Effector CD8-positive, alpha-beta T cell (primary cell): ENCODE measurements at places on chromosomes 11 and 22.

- DNase-seq: no peak
Observed at GRCh38 chr11:117730208-117730800, 66.7 kb downstream of the DSCAML1 start.

DNA sequence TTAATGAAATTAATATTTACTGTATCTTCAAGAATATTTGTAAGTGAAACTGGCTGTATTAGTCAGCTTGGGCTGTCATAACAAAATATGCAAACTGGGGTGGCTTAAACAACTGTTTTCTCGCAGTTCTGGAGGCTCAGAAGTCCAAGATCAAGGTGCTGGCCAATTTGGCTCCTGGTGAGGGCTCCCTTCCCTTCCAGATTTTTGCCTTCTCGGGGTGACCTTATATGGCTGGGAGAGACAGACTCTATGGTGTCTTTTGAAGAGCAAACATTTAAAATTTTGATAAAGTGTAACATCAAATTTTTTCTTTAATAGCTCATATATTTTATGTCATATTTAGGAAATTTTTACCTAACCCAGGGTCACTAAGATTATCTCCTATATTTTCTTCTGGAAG, 30.2 kb downstream of the CSTPP1 start:
- DNase-seq: no peak

- peak; percentile 13 for DNase-seq
Observed at GRCh38 chr22:24429411-24430365, 2.3 kb downstream of the ADORA2A start.

GRCh38 chr11:126145954-126146353, 65.5 kb downstream of the RPUSD4 start:
- no peak for DNase-seq

- no peak for DNase-seq
Observed at GRCh38 chr11:103332409-103332808, 223.2 kb downstream of the DYNC2H1 start.

- DNase-seq: no peak
Observed at GRCh38 chr11:69053546-69054396, 5.0 kb downstream of the TPCN2 start.

DNA sequence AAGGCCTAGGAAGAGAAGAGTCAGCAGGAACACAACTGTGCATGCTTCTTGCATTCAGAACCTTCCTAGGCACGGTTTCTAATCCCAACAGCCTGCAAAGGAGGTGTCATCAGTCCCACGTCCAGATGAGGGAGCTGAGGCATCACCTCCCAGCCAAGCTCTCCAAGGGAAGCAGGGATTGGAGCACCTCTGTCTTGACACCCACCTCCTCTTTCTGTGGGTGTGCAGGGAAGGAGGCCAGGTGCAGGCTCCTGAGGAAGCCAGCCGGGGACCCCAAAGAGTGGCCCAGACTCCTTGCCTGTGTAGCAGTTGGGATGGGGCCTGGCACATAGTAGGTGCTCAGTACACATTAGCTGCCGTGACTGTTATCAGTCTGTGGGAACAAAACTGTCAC, 2.0 kb downstream of the PNPLA5 start:
- no peak for DNase-seq

DNA sequence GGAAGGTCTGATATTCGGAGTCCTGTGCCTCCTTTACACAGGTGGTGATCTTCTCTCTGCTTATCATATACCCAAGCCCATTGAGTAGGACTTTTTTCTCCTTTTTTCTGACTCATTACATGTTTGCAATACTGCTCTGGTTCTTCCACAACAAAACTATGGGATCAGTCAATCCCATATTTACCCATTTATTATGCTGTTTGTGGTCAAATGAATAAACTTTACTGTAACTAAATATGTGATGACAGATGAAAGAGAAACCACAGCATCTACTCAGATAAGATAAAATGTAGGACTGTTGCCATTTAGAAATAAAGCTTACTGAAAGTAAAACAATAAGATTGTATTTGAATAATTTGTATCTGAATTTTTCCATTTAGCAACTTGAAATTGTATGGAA, 958.7 kb upstream of the FAT3 start:
- DNase-seq: no peak

GRCh38 chr11:17153757-17154156, 54.0 kb downstream of the PIK3C2A start:
- DNase-seq: no peak

- no peak for DNase-seq
Observed at GRCh38 chr11:77370217-77370616, 68.7 kb upstream of the GDPD4 start.

DNA sequence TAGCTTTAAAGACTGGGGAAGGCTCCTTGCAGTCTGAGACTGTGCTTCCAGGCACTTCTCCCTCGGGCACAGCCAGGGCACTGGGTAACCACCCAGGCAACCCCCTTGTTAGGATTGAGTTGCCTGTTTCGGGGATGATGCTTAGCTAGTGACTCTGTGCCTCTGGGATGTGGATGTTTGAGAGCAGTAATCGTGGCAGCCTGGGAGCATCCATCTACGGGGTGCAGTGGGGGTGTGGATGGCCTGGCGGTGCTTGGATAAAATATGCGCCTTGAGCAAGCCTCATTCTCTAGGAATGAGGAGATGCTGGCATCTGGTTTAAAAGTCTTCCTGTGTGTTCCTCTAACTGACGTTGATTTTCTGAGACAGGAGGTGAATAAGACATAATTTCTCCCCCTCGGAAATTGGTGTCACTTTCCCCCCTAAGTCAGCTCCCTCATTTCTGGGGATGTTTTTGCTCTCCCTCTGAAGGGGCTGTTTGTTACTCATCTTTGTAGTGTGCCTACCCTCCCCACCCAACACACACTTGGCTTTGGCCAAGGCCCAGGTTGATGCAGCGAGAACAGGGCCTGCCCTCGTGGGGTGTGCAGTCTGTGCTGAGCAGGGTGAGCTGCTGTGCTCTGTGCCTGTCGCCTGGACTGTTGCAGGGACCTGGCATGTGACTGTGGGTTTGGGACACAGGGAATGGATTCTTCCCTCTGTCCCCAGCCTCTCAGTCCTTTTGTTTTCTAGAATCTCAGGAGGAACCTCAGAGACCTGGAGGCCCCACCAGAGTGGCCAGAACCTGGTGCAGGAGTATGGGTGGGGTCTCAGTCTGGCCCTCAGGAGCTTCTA, 2.0 kb downstream of the GNAZ start:
- no peak for DNase-seq

GRCh38 chr11:92123540-92123939, 101.1 kb upstream of the FAT3 start:
- no peak for DNase-seq

DNA sequence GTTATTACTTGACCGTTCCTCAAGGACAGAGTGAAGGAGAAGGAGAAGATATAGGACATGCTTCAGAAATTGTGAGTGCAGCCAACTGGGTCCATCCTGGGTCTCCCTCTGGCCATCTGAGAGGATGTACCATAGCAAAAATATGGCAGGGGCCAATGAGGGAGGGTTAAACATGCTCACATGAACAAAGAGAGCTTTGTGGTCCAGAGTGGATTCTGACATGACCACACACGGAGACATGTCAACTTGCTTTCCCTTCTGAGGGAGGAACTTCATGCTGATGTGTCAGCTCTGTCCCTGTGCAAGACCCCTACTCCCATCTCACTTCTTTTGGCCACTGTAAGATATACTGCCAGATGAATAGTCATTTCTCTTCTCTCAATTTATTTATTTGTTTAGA, 3.0 kb upstream of the UBASH3B start:
- DNase-seq: no peak

GRCh38 chr11:70650075-70650909, 252.0 kb downstream of the CTTN start:
- DNase-seq: no peak

DNA sequence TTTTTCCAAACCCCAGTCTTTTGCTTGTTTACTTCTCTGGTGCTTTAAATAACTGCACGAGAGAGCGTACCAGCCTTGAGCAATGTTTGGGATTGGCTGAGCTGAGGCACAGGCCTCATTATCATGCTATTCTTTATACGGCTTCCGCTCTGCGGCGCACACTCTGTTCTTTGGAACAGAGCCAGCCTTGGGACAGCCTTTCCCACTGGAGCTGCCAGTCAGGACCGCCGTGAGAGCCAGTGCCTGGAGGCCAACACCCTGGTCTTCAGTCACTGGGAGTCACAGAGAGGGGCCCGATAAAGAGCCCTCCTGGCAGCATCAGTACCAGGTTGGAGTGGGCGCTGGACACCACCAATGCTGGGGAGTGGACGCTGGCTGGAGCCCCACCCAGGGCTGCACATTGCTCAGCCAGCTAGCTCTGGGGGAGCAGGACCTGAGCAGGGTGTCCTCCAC, 125.6 kb downstream of the BCR start:
- no peak for DNase-seq

- DNase-seq: no peak
Observed at GRCh38 chr11:100719362-100719761, 32.3 kb downstream of the ARHGAP42 start.

- DNase-seq: no peak
Observed at GRCh38 chr11:452916-453527, 2.9 kb downstream of the PTDSS2 start.

- DNase-seq: no peak
Observed at GRCh38 chr11:71548716-71549151, 514 bp downstream of the KRTAP5-9 start.

GRCh38 chr22:21038405-21038804, 6.0 kb upstream of the SLC7A4 start:
- no peak for DNase-seq

GRCh38 chr22:35883031-35883620, 145.5 kb downstream of the RBFOX2 start:
- no peak for DNase-seq

DNA sequence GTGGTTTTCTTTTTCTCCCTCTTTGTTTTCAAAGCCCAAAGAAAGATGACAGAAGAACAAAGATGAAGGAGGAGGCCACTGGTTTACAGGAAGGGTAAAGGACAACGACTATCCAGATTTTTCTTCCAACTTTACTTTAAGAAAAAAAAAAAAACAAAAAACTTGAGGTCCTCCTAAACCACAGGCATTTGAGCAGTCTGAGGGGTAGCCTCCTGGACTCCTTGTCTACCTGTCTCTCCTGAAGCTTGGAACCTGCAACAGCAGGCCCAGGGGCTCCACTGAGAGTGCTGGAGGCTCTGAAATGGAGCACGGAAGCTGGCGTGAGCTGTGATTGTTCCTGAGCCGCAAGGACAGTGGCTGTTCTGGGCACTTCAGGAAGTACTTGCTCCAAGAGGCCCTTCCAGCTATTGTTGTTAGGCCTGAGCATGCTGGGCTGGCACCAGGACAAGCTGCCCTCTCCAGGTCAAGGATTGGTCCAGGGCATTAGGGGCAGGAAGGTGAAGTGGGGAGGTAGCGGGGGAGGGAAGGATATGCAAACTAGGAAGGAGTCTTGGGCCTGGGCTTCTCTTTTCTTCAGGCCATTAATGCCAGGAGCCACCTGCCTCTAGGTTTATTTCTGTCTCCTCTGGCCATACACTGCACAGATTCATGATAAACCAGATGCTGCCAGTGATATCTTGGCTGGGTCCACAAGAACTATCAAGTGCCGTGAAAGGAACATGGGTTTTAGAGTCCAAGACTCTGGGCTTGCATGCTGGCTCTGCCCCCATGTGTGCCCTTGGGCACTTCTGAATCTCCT, 147.3 kb downstream of the CCDC34 start:
- no peak for DNase-seq

GRCh38 chr11:12546660-12547059, 127.6 kb upstream of the TEAD1 start:
- no peak for DNase-seq

GRCh38 chr11:115123641-115124040, 380.6 kb downstream of the CADM1 start:
- DNase-seq: no peak

GRCh38 chr22:29062286-29062821, 723 bp upstream of the C22orf31 start:
- DNase-seq: no peak

DNA sequence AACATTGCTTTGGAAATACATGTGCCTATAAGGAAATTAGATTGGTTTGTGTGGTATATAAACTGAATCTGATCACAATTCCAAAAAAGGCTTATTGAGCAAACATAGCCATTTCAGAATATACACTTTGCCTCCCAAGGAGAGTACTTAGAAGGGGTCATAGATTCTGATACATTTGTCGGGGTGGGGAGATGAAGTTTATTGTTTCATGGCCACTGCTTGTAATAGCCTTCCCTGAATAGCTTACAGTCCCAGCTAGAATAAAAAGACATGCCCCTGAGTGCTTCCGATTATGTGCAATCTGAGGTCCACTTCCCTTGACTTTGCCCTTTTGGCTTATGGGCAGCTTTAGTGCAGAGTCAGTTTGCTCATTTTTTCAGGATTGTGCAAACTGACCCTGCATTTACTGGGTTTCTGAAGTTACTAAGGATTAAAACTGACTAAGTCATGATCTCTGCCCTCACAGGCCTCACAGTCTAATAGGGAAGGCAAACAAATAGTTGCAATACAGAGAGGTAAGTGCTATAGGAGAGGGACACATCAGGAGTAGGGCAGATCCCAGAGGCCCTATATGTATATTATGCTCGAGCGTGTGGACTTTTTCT, 184.2 kb downstream of the BLID start:
- DNase-seq: no peak

GRCh38 chr11:125272821-125273220, 108.3 kb downstream of the PKNOX2 start:
- no peak for DNase-seq

GRCh38 chr11:4040461-4040860, 54.1 kb upstream of the RRM1 start:
- no peak for DNase-seq

DNA sequence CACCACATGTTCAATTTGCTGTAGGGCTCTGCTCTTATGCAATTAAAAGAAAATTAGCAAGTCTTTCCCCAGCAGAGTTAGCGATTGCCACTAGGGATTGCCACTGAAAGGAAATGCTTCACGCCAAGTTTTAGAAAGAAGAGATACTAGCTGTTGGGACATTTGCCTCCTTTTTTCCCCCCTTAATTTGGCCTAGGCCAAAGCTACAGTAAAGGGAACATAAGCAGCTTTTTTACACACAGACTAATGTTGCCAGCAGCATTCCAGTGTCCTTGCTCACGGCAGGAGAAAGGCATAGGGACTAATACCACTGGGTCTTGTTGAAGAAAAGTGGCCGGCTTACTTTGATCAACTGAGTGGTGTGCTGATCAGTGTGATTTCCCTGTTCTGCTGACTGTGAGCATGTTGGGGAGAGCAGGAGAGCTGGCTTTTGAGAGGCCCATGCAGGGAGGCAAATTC, 71.2 kb downstream of the PHF21A start:
- DNase-seq: no peak

DNA sequence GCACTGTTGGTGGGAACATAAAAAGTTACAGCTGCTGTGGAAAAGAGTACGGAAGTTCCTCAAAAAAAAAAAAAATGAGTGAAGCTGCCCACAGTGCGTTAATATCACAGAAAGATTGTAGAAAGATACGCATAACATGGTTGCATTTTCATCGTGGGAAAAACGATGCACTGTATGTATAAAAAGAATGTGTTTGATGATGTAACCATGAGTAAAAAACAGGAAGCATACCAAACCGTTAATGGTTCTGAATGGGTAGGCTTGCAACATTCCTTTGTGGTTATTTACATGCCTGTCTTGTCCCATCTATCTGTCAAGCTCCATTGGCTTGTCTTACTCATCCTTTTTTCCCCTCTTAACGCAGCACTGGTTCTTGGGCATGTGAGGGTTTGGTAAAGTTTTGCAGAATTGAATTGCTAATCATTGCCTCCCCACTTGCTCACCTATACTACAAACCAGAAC, 33.8 kb upstream of the DKK3 start:
- DNase-seq: no peak

- DNase-seq: no peak
Observed at GRCh38 chr22:29787371-29787980, 20.3 kb downstream of the UQCR10 start.

- no peak for DNase-seq
Observed at GRCh38 chr11:15091625-15092024, 18.2 kb downstream of the CALCB start.
